ENCODE measurements at places on chromosomes 5 and 9. TPM values are rescaled to one million over a fixed set of nuclear protein-coding genes. Genes with fewer than 3 reads are reported as not detected.

DNA sequence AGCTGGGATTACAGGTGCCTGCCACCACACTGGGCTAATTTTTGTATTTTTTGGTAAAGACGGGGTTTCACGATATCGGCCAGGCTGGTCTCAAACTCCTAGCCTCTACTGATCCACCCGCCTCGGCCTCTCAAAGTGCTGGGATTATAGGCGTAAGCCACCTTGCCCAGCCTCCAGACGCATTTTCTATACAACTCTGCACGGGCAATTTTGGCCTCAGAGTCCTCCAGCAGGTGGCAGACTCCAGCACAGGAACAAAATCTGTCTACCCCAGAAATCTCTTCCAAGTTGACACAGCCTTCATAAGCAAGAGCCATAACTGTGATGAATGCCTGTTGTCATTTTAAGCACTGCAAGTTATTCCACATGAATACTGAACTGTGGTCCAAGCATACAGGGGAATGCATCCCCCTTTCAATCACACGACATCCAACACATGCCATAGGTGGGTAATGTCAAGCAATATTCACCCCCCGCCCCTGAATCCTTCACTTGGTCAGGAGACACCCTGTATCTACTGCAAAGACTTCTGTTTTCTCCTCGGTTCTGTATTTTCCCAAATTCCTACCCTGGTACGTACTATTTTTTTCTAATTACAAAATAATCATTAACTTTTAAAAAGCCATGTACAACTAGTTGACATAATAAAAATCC lies 50.8 kb downstream of the ALDH7A1 start:
- DNase-seq = no peak

DNA sequence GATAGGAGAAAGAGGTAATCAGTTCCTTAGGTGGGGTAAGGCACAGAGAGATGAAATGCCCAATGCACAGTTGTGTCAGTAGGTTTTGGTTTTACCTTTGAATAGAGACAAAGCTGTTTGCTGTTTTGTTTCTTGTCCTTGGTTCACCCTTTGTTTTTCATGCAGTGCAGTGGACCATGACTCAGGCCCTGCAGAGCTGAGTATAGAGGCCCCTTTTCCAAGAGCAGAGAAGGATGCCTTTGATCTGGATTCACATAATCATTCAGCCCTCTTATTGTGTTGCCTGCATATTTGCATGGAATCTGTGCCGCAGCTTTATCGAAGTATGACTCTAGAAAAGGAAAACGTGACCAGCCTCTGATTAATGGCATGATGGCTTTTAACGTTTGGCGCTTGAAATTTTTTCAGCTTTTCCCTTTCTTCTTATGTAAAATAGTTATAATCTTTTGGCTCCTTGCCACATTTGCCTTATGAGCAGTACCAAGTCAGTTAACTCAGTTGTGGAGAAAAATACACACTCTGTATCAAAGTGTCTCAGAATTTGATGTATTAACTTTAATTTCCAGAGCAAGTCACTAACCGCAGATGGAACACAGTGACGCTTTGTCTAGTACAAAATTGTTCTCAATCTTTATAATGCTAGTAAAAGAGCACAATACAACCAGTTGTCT lies 197.6 kb downstream of the KDM4C start:
- DNase-seq = no peak

DNA sequence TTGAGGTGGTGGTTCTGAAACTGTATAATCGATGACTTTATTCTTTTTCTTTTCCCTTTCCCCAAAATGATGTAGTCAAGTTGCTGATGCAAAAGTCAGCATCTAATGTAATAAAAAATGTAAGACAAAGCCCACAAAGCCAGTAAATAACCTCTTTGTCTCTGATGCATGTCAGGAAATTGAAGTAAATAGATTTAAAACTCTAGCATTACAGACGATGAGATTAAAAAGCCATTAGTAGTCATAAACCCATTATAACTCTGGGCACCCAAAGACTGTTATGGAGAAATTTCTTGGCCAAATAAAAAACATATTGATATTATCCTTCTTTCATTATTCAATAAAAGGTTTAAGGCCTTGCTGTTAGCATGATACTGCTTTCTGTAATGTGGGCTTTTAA lies 548.7 kb downstream of the TUSC1 start:
- no peak for DNase-seq

DNA sequence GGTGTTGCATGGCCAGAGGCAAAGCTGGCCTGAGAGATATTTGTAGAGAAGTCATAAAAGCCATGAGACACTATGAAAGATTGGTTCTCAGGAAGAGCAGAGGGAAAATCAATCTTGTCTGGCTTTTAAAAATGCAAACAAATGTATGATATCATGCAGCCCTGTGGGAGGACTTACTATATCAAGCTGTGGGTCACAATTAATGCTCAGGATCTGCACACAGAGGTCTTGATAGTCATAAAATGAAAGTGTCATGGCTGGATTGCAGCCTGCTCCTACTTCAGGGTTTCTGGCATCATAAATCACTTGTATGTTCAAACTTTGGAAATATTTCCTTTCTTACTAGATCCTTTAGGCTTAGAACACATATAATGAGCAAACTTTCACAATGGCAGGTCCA lies 151.5 kb downstream of the SEMA6A start:
- DNase-seq = no peak

GABBR2 gene
- total RNA-seq = not detected

EDIL3 gene
- 470 TPM for total RNA-seq

STK10 gene
- total RNA-seq = 86.0 TPM

Measured in osteocyte (in vitro differentiated cells).